Regular cardiac myocyte (primary cell): ENCODE measurements at places on chromosomes 11 and 22. TPM values are rescaled to one million over a fixed set of nuclear protein-coding genes. Genes with fewer than 3 reads are reported as not detected.

NAA40 gene
- 5.9 and 10.9 TPM in 2 replicates for total RNA-seq

FAM180B gene
- not detected in 2 replicates for total RNA-seq

H19 gene
- total RNA-seq: 9.2 and 52.7 TPM in 2 replicates

IRF7 gene
- 6.3 and 7.9 TPM in 2 replicates for total RNA-seq

C11orf16 gene
- total RNA-seq: not detected in 2 replicates

VWCE gene
- 0.19 and 4.2 TPM in 2 replicates for total RNA-seq

SOX10 gene
- not detected in 2 replicates for total RNA-seq

NRGN gene
- total RNA-seq: 0.28 and 0.77 TPM in 2 replicates

CYTH4 gene
- under 0.01 and 0.28 TPM in 2 replicates for total RNA-seq

NLRP10 gene
- 5.4 and 9.0 TPM in 2 replicates for total RNA-seq

TSPAN4 gene
- total RNA-seq: 109 and 143 TPM in 2 replicates

TEX54 gene
- not detected in 2 replicates for total RNA-seq

YPEL1 gene
- total RNA-seq: 0.19 and 1.4 TPM in 2 replicates

SYT7 gene
- 0.19 and 0.85 TPM in 2 replicates for total RNA-seq

FZD4 gene
- 49.6 and 52.0 TPM in 2 replicates for total RNA-seq

TTLL1 gene
- total RNA-seq: 9.8 and 16.6 TPM in 2 replicates

PRR5 gene
- total RNA-seq: 1.3 and 3.4 TPM in 2 replicates

TNNT3 gene
- total RNA-seq: 0.56 TPM in 1 of 2 replicates, not detected in the other

GRAP2 gene
- total RNA-seq: under 0.01 TPM in 1 of 2 replicates, not detected in the other

GGT1 gene
- 3.1 and 3.9 TPM in 2 replicates for total RNA-seq

PRAME gene
- total RNA-seq: under 0.01 and 0.58 TPM in 2 replicates

DDIAS gene
- total RNA-seq: 1.4 and 11.3 TPM in 2 replicates

DYNC2H1 gene
- 21.3 and 57.2 TPM in 2 replicates for total RNA-seq

CTSW gene
- total RNA-seq: not detected in 2 replicates

PCNX3 gene
- 9.3 and 23.8 TPM in 2 replicates for total RNA-seq

APOA4 gene
- not detected in 2 replicates for total RNA-seq

INPP5J gene
- total RNA-seq: under 0.01 TPM in 1 of 2 replicates, not detected in the other

PHOX2A gene
- total RNA-seq: not detected in 2 replicates

TPBGL gene
- total RNA-seq: 0.28 TPM in 1 of 2 replicates, not detected in the other

SLC22A12 gene
- total RNA-seq: not detected in 2 replicates

GRIA4 gene
- total RNA-seq: not detected in 2 replicates

FAM111B gene
- 2.3 and 21.9 TPM in 2 replicates for total RNA-seq

SYT8 gene
- total RNA-seq: not detected in 2 replicates

KDM4E gene
- not detected in 2 replicates for total RNA-seq

USH1C gene
- not detected in 2 replicates for total RNA-seq

LMO2 gene
- total RNA-seq: 8.2 and 38.2 TPM in 2 replicates

ART1 gene
- total RNA-seq: not detected in 2 replicates

APOA5 gene
- under 0.01 TPM in 1 of 2 replicates, not detected in the other for total RNA-seq
